Glutamatergic neuron (in vitro differentiated cells): ENCODE measurements at places on chromosomes 11 and 22.

DNA sequence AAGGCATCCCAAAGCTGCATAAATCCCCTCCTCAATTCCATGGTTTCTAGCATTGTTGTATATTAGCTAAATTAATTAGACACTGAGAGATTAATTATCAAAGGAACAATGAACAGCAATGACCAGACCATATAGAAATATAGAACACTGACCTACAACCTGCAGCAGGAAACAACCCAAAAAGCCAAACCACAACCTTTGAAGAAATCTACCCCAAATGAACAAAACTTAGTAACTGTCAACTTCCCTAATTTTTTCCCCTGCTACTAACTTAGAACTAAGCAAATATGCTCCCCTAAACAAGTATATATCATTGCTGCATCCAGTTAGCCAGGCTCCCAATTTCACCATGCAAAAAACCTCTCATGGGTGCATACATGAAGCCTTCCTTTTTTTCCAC, 268.0 kb upstream of the ANO3 start:
- no peak for DNase-seq

DNA sequence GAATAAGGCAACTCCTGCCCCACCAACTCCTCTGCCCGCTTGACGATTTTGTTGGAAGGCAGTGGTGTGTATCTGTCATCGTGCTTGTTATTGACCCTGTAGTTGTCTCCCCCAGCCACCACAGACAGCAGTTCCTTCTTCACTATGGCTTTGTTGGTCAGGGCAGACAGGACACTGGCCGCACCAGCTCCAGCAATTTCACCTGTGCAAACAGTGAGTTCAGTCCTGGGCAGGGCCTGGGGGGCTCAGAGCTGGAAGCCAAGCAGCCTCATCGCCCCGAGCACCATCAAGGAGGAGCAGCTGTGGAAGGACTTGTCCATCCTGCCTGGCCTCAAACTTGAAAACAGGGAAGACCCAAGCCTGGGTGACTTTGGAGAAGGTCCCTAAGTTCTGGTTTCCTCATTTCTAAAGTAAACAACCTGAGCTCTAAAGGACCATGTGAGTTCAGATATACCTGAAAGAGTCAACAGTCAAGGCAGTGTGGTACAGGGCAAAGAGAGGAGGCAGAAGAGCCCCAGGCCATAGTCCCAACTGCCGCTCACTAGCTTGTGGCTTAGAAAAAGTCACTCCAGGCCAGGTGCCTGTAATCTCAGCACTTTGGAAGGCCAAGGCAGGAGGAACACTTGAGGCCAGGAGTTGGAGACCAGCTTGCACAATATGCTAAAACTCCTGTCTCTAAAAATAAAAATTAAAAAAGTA, 4.6 kb downstream of the PLAAT2 start:
- no peak for DNase-seq

- peak; percentile 40 for DNase-seq
These were observed 191.0 kb upstream of the LARGE1 start for GRCh38 chr22:34111210-34111824.

GRCh38 chr11:17770048-17770652, 35.6 kb downstream of the KCNC1 start:
- peak; percentile 31 for DNase-seq

DNA sequence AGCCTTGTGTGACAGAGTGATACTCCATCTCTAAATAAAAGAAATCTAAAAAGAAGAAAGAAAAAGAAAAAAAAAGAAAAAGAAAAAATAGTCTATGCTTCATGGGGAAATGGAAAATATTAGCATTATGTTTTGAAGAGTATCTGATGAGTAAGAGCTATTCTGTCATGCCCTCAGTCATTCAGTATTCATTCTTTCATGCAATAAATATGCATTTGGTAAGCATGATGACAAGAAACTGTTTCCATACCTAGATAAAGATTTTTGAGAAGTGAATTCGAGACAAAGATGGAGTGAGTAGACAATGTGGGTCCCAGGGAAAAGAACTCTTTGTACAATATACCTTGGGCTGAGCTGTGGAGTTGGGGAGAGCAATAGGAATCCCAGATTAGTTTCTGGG, 6.2 kb upstream of the IFTAP start:
- DNase-seq = no peak

DNA sequence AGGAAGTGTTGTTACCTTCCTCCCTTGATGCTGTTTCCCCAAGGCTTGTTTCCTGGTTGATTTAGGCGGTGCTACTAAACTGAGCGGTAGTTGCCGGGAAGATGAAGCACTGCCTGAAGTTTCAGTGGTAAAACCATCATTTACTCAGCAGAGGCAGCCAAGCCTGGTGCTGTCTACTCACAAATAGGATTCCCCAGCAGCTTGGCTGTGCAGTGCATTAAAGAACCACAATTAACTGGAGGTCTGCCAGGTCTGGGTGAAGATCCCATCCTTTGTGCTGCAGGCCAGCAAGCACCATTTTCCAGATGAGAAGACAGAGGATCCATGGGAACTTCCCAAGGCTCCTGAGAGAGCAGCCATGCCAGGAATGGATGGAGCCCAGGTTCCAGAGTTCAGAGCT, 231.9 kb upstream of the E2F8 start:
- no peak for DNase-seq

DNA sequence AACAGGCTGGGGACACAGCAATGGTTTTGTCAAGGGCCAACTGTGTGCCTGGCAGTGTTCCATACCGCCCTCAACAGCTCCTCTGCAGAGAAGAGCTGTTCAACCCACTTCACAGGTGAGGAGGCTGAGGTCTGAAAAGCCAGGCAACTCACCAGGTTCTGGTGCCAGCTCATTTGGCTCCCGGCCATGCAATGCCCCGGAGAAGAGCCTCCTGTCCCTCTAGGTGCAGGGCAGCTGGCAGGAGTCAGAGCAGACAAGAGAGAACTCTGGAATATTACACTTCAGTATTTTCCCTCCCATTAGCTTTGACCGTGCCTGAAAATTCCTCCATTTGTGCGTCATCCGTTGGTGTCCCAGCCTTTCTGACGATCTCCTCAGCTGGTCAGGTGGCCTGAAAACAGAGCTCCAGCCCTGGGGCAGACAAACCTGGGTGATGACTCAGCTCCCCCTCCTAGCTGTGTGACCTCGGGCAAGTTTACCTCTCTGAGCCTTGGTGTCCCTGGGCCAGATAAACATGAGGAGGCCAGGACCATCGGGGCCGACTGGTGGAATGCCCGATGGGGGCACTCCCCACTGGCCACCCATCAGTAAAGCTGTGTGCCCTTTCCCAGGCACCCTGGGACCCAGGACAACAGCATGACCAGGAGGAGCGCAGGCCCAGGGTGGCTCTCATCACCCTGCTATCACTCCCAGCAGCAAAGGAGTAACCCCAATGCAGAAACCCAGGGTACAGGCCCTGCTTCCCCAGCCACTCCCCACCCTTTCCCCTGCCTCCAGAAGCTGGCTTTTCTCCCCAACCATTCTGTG, 9.6 kb upstream of the C1QTNF6 start:
- peak; percentile 9 for DNase-seq

DNA sequence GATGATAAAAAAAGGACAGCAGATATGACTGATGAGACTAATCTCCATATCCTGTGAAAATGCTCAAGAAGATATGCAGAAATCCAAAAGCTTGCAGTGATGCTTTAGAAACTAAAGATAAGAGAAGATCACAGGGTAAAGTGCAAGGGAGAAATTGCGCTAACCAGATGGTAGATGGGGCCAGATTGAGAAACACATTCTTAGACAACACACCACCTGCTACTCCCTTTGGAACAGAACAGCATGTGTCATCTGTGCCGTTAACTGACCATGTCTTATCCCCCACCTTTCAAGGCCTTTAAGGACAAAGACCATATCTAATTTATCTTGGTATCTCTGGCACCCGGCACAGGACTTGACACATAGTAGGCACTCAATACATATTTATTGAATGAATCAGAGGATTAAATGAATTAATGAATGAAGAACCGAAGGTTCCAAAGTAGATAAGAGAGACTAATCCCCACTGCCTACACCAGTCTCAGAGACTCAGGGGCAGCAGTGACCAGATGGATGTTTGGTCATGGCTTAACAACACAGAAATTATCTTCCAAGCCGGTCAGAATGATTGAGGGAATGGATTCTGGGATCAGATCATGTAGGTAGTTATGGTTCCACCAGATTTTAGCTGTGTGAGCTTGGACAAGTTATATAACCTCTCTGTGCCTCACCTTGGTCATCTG, 12.3 kb upstream of the P2RY2 start:
- DNase-seq = peak; percentile 23

GRCh38 chr11:73316422-73316821, 8.3 kb downstream of the ARHGEF17 start:
- DNase-seq = no peak

DNA sequence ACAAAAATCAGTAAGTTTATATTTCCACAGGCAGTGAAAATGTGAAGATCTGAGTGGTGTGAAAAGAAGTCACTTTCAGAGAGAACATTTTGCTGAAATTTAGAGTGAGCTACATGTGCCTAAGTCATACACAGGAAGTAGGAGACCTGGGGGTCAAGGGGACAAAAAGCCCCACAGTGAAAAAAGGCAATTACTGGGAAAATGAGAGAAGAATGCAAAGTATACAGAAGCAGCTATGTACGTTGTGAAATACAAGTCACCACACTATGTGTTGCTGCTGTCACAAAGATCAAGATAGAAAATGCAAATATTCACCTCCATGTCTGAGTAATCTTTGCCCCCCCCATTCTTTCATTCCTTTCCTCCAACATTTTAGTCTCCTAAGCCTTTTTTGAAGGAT, 21.6 kb upstream of the SESN3 start:
- DNase-seq = no peak

GRCh38 chr11:94731880-94732601, 36.1 kb upstream of the AMOTL1 start:
- DNase-seq = no peak

DNA sequence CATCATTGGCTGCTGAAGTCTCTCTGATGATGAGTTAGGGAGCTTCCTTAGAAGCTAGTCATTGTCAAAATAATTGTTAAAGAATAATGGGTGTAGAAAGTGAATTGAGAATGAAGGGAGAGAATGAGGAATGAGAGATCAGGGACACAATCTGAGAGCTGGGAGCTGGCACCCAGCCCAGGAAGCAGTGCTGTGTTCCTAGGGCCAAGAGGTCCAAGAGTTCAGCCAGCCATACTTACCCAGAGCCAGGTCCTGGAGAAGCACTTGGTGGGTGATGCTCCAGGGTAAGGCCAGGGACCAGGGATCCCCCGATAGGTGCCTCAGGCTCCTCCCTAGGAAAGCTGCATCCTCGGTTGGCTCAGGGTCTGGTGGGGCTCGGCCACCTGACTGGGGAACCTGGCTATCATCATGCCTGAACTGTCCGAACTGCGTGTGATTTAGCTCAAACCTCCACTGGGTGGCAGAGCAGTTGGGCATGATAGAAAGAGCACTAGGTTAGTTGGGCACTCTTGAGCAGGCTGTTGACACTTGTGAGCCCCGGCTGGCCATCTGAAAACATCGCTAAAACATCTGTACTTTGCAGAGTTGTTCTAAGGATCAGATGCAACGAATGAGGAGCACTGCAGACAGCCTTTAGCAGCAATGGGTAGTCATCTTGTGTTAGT, 123.9 kb upstream of the NCAM1 start:
- DNase-seq = no peak

DNA sequence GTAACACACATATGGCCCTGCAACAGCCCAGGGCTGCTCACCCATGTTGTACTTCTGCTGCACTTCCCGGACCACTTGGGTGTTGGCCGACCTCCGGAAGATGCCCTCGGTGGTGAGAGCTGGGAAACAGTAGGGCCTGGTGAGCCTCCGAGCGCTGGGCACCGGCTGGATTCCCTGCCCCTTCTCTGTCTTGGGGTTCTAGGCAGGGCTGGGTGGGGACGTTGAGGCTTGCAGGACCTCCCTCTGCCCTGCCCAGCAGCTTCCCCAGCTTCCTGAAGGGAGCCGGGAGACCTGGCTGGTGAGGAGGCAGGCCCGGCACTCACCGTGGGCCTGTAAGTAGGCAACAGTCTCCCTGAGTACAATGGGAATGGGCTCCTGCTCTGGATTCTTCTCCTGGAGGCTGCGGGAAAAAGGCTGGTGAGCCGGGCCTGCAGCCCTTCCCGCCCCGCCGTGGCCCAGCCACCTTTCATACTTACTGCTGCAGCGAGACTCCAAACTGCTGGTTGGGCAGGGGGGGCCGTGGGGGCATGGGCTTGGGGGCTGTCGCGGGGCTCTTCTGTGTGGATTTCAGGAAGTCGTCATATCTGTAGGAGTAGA, 20.2 kb downstream of the ARHGAP1 start:
- DNase-seq = no peak

DNA sequence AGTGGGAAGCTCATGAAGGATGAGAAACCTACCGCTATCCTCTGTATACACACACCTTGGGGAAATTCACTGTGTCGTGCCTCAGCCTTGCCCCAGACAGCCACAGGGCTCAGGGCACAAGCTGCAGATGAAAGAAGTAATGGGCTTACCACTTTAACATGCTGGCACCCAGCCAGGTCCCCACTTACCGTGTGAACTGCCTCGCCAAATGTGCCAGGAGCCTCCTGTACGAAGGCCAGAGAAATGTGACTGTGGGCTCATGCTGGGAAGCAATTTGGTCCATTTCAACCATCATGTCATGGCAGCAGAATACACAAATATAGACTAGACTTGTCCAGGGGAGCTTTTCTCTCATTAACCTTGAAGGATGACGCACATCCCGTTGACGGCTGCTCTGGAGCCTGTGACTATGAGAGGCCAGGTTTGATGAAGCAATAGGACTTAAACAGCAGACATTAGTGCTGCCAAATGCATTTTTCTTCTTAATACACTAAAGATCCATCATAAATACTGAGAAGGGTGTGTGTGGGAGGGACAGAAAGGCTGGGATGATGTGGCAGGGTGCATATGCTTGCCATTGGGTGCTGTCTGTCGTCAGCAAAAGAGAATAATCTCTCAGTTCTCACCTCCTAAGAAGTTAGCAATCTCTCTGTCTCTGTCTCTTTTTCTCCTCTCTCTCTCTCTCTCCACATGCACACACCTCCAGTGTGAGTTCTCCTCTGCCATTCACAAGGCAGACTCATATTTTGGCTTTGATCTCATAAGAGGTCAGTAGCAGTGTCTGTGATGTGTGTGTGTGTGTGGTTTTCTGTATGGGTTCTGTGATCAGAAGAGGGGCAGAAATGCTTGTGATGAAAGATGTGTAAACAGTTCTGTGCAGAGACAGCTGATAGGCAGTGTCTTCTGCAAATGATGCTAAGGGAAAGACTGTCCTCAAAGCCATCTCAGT, 142.4 kb downstream of the KIRREL3 start:
- peak; percentile 24 for DNase-seq

GRCh38 chr11:121369366-121369765, 76.8 kb downstream of the SC5D start:
- DNase-seq = no peak

- DNase-seq = peak; percentile 75
These were observed 603 bp upstream of the ZFTA start for GRCh38 chr11:63769042-63769713.

DNA sequence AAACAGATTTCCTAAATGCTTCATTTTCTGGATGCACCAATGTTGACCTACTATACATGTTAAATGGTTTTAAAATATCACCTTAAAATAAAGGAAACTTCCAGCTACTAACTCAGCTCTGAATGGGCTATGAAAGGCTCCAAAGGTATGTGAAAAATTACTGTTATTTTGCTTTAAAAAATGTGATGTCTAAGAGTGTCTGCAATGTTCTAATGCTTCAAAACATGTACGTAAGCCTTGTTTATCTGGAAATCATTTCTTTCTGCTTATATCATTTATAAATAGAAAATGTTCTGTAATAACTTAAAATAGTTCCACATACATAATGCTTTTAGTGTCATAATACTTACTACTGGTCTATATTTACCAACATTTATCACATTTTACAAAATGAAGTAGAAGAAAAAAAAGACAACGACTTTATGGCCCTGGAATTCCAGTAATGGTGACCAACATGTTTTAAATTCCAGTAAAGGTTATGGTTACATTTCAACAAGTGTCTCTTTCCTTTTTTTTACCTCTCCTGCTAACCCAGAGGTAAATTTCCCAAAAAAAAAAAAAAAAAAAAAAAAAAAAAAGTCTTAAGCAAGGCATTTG, 2.5 kb downstream of the BDNF start:
- no peak for DNase-seq
